NCI-H510A treated with DMSO at 0.1 percent for 48 hours (cell line): ENCODE measurements at places on chromosomes 13 and 19.
A peak's percentile ranks its signal among the peaks of the same experiment; 100 is the strongest.

DNA sequence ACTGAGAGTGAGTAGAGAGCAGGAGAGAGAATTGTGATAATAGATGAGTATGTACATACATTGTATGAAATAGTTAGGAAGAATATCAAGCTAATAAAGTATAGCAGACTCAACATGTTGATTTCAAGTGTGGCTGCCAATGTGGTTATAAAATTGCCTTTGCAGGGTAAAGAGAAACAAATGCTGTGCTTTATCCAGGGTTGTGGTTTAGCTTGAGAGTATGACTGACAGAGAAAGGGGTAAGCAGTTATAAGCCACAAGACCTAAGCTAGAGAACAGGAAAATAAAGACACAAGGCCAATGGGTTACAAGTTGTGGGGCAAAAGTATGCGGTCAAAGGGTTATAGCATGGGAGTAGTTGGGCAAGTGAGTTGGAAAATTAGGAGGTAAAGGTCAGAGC, 1217.5 kb downstream of the DIAPH3 start:
- DNase-seq = no peak

GRCh38 chr19:49614096-49614833, 23.3 kb downstream of the PRR12 start:
- no peak for DNase-seq

- DNase-seq = no peak
These were observed 3.1 kb downstream of the ABHD17A start for GRCh38 chr19:1882089-1882785.

- no peak for DNase-seq
These were observed 253.8 kb downstream of the SLITRK5 start for GRCh38 chr13:87925006-87925405.

DNA sequence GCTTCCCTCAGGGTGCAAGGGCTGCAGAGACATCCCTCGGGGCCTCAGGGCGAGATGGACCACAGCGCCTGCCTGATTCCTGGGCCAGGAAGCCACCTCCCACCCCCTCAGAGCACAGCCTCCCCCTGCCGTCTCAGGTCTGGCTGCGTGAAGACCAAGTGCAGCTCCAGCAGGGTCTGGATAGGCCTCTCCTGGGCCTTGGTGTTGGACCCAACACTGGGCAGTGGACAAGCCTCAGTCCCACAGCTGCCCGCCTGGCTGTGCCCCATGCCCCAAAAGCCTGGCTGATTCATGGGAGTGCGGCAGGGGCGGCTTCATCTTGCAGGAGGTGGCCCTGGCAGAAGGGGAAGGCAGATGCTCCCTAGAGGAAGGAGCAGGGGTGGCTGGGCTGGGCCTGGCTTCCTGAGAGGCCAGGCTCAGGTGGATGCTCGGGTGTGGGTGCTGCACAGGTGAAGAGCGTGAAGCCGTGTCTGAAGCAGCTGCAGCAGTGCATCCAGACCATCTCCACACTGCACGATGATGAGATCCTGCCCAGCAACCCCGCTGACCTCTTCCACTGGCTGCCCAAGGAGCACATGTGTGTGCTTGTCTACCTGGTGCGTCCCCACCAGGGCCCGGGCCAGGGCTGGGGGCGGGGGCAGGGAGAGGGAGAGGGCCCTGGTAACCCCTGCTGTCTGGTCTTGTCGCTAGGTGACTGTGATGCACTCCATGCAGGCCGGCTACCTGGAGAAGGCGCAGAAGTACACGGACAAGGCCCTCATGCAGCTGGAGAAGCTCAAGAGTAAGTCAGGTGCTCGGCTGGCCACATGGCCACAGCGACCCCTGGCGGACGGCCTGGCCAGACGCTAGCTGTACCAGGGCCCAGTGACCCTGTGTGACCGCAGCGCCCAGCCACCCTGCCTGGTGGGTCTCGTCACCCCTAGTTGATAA, 21.7 kb downstream of the MAU2 start:
- peak; percentile 64 for DNase-seq

DNA sequence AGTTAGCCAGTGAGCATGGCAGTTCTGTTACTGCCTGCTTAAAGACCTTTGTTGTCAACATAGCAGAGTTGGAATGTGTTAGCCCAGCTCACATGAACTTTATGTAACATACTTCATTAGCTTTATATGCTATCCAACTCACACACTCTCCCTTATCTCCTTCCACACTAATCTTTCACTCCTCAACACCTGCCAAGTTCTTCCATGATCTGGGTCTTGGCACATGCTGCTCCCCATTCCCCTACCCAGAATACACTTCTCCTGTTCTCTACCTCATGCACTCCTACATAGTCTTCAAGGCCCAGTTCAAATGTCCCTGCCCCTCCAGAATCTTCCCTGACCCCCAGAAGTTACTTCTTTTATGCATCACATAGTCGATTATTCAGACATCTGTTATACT, 179.3 kb downstream of the KATNAL1 start:
- no peak for DNase-seq

- DNase-seq = no peak
These were observed 72.9 kb downstream of the ARHGEF7 start for GRCh38 chr13:111187960-111188541.

GRCh38 chr19:51025809-51026553, 435 bp downstream of the KLK11 start:
- no peak for DNase-seq

DNA sequence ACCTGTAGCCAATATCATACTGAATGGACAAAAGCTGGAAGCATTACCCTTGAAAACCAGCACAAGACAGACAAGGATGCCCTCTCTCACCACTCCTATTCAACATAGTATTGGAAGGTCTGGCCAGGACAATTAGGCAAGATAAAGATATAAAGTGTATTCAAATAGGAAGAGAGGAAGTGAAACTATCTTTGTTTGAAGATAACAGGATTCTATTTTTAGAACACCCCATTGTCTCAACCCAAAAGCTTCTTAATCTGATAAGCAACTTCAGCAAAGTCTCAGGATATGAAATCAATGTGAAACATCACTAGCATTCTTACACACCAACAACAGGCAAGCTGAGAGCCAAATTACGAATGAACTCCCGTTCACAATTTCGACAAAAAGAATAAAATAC, 17.8 kb upstream of the CCNA1 start:
- no peak for DNase-seq

- DNase-seq = no peak
These were observed 2529.3 kb upstream of the PCDH20 start for GRCh38 chr13:63944911-63945310.

DNA sequence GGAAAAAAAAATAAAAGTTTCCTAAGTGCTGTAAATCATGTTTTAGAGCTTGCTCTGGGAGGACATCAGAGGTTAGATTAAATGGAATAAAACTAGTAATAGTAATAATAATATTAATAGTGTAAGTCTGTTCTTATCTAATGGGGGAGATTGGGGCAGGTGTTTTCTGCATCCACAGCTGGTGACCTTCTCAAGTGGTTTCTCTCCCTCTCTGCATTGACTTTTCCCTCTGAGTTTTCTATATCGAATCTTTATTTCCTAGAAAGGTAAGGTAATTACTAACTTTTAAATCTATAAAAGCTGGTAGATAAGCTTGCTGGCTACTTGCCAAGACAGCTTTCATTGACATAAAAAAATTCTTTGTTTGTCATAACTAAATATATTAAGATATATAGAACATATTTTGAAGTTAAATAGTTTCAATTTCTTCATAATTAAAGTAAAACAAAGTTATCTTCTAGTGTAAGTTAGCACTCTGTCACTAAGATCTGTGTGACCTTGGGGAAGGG, 49.6 kb upstream of the DIAPH3 start:
- no peak for DNase-seq

DNA sequence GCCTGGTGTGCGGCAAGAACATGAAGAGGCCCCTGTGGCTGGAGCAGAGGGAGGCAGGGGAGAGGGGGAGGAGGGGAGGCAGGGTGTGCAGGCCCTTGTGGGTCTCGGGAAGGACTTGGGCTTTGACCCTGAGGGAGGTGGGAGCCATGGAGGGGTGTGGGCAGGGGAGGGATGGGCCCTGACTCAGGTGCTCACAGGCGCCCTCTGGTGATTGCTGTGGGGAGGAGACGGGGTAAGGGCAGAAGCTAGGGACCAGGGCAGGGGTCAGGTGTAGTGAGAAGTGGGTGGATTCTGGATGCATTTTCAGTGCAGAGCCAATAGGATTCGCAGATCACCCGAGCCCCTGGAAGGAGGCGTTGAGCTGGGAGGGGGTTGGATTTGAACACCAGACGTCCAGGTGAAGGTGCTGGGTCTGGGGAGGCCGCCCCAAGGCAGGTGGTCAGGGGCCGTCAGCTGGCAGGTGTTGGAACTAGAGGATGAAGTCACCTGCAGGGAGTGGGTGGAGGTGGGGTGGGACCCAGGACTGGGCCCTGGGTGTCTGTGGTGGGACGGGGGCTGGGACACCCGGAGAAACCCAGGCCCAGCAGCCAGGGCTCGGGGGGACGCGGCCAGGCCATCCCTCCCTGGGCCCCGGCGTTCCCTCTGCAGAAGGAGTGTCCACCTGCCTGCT, 185.4 kb downstream of the KDM4B start:
- DNase-seq = peak; percentile 23

- no peak for DNase-seq
These were observed 186.7 kb downstream of the COL4A1 start for GRCh38 chr13:110119935-110120905.

GRCh38 chr19:10624585-10624984, 768 bp upstream of the SLC44A2 start:
- DNase-seq = no peak

GRCh38 chr13:101127741-101128353, 288.5 kb downstream of the NALCN start:
- DNase-seq = peak; percentile 39

- DNase-seq = no peak
These were observed 15.4 kb downstream of the MIR17HG start for GRCh38 chr13:91362908-91363307.

- no peak for DNase-seq
These were observed 16.5 kb upstream of the ZNF8 start for GRCh38 chr19:58261968-58262921.

- DNase-seq = peak; percentile 9
These were observed 9.5 kb upstream of the LILRB4 start for GRCh38 chr19:54653181-54653809.

GRCh38 chr13:78096221-78096620, 177.6 kb upstream of the EDNRB start:
- no peak for DNase-seq

GRCh38 chr13:21686751-21687391, 16.0 kb downstream of the FGF9 start:
- DNase-seq = no peak

- DNase-seq = no peak
These were observed 531.4 kb upstream of the NBEA start for GRCh38 chr13:34410678-34411077.

DNA sequence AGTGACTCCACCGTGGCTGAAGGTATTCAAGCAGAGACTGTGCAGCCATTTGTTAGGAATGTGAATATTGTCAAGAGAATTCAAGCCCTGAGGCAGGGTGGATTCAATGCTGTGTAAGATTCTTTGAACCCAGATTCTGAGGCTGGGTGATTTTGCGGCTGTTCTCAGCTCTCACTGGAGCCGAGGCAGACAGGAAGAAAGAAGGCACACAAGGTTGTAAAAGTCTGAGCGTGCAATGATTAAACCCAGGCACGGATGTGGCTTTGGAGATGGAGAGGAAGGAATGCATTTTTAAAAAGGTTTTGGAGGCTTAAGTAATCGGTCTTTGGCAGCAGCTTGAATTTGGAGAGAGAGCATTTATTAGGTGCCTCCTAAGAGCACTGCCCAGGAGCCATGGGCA, 187.9 kb downstream of the KATNAL1 start:
- no peak for DNase-seq

GRCh38 chr13:66830940-66831716, 399.0 kb downstream of the PCDH9 start:
- DNase-seq = peak; percentile 3

GRCh38 chr13:20980899-20981298, 78.4 kb upstream of the XPO4 start:
- no peak for DNase-seq

GRCh38 chr13:86725105-86725504, 925.9 kb upstream of the SLITRK6 start:
- no peak for DNase-seq

DNA sequence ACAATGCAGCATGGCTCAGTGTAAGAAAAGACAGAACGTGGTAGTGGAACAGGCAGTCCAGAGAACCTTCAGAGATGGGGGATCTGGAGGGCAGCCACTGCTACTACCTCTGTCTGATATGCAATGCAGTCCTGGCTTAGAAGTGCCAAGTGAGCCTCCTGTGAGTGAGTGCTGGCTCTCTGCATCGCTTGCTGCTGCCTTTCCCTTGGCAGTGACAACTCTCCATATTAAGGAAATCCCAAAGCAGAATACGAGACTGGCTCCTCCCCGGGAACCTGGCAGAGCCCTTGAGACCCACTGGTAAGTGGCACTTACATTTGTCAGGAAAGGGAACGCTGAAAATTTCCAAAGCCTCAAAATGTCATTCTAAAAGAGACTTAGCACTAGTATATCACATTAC, 7.5 kb downstream of the DOCK9 start:
- no peak for DNase-seq

DNA sequence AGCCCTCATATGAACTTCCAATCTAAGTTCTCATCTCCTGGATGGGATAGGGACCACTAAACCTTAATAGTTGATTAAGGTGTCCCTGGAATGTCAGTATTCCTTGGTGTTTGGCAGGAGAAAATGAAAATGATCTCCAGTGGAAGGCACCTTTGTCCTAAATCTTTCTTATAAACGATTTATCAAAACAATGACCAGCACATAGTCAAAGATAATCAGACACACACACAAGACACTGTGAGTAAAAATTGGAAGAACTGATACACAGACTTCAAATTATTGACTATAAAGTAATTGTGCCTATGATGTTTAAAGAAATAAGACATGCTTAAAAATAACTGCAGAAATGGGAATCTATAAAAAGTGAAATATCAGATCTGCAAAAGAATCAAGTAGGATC, 13.7 kb downstream of the CEBPA start:
- no peak for DNase-seq

DNA sequence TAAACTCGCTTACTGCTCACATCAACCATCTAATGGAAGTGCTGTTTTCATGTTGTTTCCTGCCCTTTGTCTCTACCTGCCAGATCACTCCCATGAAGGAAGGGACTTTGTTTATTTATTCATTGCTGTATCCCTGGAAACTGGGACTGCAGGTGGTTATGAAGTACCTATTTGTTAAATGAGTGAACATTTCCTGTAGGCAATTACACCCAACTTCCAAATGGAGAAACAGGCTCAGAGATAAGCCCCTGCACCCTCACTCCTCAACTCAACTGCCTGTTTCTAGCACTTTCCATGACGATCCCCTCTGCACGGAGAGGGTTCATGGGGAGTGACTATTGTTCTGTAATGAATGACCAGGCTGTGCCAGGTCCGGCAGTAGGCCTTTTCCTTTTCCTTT, 1.9 kb upstream of the SELENOW start:
- DNase-seq = peak; percentile 95

DNA sequence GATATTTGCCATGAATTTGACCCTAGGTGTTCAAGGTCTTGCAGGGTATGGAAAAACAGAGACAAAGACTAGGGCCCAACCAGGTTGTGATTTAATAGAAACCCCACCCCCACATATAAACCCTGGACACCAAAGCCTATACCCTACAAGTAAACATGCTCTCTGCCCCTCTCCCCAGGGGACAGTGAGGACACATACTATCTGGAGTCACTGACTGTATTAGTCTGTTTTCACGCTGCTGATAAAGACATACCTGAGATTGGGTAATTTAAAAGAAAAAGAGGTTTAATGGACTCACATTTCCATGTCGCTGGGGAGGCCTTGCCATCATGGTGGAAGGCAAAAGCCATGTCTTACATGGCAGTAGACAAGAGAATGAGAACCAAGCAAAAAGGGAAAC, 88.3 kb downstream of the RAP2A start:
- DNase-seq = no peak
